Right renal cortex interstitium (tissue), 3 donors: ENCODE measurements at places on chromosomes 6 and 20.

- no peak for DNase-seq
Measured at GRCh38 chr6:127967708-127968107, 66.8 kb upstream of the THEMIS start.

DNA sequence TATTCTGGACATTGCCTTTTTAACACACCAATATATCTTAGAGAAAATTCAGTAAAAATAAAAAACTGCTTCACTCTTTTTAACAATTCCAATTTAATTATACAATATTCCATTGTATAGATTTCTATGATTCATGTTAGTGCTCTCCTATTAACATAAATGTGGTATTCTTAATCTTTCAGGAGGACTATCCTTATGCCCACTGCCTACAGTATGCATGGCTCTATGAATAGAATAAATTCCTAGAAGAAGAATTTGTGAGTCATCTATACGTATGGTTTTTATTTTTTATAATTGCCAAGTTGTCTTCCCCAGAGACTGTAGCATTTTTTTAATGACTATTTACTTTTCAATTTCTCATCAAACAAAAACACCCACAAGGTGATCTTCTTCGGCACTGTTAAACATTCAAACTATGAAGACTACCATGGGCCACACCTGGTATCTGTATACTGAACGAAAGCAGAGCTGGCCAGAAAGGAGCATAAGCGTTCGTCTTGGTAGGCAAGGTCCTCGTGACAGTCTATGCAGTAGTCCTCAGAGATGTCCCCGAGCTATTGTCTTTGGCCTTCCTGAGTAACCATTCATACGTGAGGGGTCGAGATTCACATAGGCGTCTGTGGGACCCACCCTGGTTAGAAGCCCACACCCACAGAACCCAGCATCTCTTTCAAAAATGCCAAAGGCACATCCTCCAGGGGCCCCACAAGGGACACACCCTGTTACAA, 74.6 kb downstream of the KIF16B start:
- DNase-seq, result no peak

- DNase-seq, result no peak
Measured at GRCh38 chr6:10048370-10049297, 366.2 kb downstream of the TFAP2A start.

DNA sequence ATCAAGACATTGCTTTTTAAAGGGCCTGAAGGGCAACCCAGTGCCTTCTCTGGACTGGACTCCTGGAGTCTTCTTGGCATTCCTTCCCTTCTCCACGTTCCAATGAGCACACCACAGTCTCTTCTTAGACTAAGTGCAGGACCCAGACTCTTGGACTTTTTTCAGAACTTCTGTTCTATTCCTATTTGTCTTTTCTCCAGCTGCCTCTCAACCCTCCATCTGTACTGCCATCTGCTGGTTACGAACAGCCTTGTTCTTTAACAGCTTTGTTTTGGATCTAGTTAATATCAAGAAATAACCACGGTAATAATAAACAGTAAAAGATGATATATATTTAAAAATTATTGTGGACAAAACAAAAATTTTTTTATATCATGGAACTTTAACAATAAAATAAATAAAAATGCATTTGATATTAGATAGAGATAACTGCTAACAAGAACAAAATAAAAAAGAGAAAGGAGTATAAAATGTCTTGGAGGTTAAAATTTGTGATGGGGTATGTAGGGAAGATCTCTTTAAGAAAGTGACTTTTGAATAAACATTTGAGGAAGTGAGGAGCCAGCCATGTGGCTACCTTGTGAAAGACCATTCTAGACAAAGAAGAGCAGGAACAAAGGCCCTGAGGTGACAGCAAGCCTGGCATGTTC, 105.1 kb upstream of the HCRTR2 start:
- DNase-seq, result peak; percentile 2

DNA sequence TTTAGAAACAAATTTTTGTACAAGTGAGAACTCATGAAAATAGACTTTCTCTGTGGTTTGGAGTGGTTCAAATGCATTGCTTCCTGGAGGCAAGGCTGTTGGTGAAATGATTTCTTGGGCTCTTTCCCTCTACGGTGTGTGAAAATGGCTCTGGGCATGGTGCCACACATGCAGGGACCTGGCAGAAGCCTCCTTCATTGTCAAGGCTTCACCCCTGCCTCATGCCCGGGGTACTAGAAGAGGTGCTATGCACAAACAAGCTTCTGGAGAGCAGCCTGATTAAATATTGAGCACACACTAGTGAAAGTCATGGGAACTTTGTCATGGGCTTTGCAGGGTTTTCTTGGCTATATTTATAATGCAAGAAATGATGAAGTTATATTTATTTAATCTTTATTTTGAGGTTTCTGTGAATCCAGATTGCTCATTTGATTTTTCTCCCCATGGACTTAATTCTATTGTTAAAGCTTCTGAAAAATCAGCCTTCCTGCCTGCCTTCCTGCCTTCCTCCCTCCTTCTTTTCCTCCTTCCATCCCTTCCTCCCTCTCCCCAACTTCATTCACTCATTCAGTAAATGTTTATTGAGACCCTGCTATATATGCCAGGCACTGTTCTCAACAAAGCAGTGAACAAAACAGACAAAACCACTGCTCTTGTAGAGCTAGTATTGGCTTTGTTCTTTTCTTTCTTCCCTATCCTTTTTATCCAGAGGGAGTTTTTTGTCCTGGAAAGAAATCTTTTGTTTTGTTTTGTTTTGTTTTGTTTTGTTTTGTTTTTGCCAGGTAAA, 21.0 kb downstream of the C6orf89 start:
- no peak for DNase-seq

- DNase-seq, result peak; percentile 36
Measured at GRCh38 chr6:101114703-101115102, 233.6 kb upstream of the ASCC3 start.

DNA sequence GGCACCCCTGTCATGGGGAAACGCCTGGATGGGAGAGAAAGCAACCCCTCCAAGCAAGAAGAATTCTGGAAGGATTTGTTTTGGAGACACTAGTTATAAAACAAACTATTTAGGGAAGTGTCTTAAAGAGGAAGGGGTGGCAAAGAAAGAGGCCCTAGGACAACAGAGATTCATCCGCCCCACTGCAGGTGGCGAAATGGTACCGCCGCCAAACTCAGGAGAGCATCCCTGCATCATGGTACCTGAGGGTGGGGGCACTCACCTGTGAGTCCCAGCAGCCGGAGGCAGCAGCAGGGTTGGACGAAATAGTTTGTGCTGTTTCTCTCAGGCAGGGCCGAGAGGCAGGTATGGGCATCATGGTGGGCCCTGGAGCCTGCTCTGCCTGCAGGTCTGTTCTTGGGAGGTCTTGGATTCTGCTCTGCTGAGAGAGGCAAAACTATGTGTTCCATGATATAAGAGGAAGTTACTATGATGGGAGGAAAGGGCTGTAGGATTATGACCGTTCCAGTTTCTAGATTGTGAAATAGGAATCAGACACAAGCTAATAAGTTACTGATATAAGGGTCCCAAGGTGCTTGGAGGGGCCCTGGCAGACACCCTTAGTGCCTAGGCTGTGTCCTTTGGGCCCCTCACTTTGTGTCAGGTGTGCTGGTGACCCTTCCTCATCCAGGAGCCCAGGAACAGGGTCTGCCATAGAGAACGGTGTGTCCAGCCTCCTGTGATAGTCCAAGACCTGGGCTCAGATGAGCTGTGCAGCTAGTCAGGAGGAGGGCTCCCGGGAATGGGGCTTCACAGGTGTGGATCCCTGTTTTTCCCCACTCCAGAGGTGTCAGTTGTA, 20.4 kb downstream of the SIRPD start:
- DNase-seq, result no peak

GRCh38 chr20:45798935-45799642, 7.3 kb downstream of the DNTTIP1 start:
- DNase-seq, result no peak

DNA sequence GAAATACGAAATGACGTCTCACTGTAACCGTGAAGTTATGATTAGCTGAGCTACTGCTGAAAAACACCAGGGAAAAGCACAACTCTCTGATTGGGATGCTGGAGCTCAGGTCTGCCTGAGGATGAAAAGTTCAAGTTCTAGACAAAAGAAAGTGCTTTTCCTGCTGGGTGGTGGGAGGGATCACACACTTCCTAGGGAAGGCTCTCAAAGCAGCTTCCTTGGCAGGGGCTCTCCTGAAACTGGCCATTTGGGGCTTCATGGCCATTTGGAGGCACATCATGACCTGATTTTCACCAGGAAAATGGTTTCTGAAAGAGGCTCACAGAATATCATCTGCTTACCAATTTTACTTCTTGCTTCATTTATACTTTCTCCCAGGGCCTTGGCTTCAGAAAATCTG, 97.1 kb upstream of the KCNK16 start:
- DNase-seq, result no peak

DNA sequence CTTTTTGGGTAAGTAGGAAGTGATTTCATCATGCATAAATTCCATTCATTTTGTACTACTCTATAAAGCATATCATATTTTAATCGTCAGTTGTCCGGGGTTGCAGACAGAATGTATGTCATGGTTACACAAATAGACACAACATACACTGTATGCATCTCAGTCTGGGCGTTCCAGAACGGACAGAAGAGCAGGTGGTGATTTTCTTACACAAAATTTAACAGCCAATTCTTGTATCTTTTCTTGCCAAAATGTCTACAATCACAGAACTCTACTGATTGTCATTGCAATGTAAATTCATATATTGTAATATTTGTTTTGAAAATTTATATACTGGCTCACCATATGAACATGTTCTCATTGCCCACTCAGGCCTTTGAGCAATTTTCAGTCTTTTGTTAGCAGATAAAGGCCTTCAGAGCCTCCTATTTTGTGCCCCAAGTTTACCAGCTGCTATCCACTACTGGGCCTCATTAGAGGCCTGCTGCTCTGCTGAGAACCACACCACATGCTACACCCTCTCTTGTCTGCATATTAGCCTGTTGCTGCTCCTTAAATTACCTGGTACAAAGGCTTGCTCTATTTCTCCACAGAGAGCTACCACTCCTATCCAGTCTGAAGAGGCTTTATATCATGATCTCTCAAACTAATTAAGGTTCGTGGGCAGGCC, 61.5 kb downstream of the PRDM13 start:
- DNase-seq, result no peak

- DNase-seq, result no peak
Measured at GRCh38 chr20:53402233-53403005, 191.2 kb downstream of the ZNF217 start.

DNA sequence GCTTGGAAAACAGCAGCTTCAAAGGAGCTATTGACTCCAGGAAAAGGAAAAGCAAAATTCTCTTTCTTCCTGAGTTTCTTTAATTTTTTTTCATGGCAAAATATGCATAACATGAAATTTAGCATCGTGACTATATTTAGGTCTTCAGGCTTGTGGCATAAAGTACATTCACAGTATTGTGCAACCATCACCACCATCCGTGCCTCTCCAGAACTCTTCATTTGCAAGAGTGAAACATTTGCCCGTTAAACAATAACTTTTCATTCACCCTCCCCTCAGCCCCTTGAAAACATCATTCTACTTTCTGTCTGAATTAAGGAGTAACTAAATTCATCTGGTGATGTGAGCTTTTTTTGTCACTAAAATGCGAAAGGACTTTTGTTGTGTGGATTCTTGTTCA, 251.7 kb downstream of the PHACTR1 start:
- DNase-seq, result no peak

GRCh38 chr6:116445102-116445501, 16.1 kb upstream of the CALHM6 start:
- DNase-seq, result no peak

DNA sequence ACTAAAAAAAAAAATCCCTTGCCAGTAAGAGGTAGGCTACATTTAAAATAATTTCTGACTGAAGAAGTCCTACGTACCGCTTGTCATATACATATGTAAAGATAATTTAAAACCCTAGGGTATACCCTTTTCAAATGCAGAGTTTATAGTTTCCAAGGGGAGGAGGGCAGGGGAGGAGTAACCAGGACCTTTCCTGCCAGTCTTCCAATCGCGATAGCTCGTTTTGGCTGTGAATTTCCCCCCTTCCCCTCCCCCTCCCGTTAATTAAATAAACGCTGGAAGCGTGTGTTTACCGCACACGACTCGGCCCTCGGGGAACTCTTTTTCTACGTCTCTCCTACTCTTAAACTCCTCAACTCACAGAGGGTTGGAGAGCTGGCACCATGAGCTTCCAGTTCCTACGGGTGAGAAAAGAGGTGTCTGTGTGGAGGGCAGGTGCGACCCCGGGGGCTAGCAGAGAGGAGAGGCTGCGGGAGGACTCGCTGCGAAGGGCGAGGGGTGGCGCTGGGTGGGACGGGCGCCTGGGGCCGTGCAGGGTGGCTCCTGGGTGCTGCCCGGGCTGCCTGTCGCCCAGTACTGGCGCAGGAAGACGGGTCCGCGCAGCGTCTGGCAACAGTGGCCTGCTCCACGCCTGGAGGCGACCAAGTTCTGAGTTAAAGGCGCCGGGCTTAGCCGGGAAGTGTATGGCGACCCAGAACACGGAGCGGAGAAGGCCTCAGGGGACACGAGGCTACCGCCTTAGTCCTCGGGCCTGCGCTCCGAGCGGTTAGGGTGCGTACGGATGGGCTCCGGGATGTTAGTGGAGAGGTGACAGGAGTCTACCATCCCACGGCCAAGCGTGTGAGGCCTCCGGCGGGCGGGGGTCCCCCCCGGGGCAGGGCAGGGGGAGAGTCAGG, 4.1 kb upstream of the TFAP2C start:
- no peak for DNase-seq

GRCh38 chr6:158865769-158866168, 46.6 kb upstream of the EZR start:
- DNase-seq, result no peak

DNA sequence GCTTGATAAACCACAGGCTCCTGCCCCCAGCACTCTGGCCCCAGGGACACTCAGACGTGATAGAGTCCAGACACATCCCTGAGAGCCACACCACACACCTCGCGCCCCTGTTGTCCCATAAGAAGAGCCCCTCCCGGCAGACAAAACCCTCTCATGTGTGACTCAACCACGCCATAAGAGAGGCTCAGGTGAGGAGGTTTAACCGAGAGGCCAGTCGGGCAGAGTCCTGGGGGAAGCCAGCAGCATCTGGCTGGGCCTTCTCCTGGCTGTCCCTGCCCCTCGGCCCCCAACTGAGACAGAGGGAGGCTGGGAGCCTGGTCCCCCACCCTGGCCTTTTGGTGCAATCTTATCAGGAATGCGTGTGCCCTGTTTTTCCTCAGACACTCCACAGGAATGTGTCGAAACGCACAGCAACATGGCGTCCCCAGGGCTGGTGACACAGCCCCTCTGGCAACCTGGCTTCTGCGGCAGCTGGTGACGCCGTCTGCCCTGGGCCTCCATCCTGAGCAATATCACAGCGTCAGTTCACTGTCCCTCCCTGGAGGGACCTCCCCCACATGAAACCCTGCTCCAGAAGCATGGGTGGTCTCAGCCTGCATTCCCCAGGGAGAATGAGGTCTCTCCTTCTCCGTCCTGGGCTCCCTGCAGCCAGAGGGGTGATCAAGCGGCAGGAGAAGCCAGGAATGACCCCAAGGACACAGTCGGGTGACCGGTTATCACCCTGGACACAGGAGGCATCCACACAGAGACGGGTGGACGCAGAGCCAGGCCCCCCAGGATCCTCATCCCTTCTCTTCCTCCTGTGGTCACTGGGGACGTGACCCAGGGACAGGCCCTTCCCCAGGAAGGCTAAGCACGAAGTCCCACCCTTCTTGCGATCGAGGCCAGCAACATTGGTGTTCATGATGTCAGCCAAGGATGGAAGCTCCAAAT, 156.6 kb upstream of the AFDN start:
- no peak for DNase-seq
